Upper lobe of right lung (tissue), 1 donor: ENCODE measurements at places on chromosomes 2 and 18.

DNA sequence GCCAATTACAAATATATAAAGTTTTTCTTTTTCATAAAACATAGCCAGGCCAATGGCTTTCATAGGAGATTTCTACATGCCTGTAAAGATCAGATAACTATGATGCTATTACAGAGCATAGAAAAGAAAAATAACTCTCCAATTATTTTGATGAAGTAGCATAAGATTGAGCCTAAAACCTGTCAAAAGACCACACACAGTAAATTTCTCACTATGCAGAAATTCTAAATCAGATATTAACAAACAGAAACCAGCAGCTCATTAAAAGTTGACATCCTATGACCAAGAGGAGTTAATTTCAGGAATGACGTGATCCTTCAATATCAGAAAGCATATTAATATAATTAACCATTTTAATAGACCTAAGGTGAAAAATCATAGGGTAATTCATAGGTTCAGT, 139.0 kb upstream of the PIEZO2 start:
- DNase-seq, result no peak

GRCh38 chr2:11719230-11719977, 27.0 kb upstream of the LPIN1 start:
- no peak for DNase-seq

GRCh38 chr2:142462306-142462705, 331.5 kb upstream of the LRP1B start:
- DNase-seq, result no peak

- no peak for DNase-seq
These were observed 79.3 kb downstream of the NRXN1 start for GRCh38 chr2:50952596-50952995.

GRCh38 chr18:59460072-59460420, 101.0 kb upstream of the LMAN1 start:
- no peak for DNase-seq
